Uterus (tissue), 4 donors: ENCODE measurements at places on chromosomes 16 and 17. TPM values are rescaled to one million over a fixed set of nuclear protein-coding genes. Genes with fewer than 3 reads are reported as not detected.

GRCh38 chr17:44598932-44599297, 41.6 kb downstream of the FZD2 start:
- no peaks in the 10 kb centered on the region for H3K36me3 ChIP-seq
- DNase-seq = no peak
- H3K27ac ChIP-seq = no peak overlapping the region
- H3K27me3 ChIP-seq = no peaks in the 10 kb centered on the region

GGT6 gene
- 0.21 TPM for total RNA-seq

- H3K27me3 ChIP-seq = no peaks in the 10 kb centered on the region
- H3K27ac ChIP-seq = no peak overlapping the region
- H3K36me3 ChIP-seq = no peaks in the 10 kb centered on the region
- H3K4me1 ChIP-seq = no peaks in the 10 kb centered on the region
Observed at GRCh38 chr16:86398201-86398600, 112.1 kb upstream of the FOXF1 start.

CFAP20 gene
- 88.8 TPM for total RNA-seq

- H3K4me3 ChIP-seq = no peak overlapping the region
- DNase-seq = no peak
- no peaks in the 10 kb centered on the region for H3K27me3 ChIP-seq
- no peak overlapping the region for H3K27ac ChIP-seq
- H3K36me3 ChIP-seq = no peaks in the 10 kb centered on the region
- H3K4me1 ChIP-seq = no peaks in the 10 kb centered on the region
Observed at GRCh38 chr17:74877592-74878548, 5.1 kb upstream of the FDXR start.

DNA sequence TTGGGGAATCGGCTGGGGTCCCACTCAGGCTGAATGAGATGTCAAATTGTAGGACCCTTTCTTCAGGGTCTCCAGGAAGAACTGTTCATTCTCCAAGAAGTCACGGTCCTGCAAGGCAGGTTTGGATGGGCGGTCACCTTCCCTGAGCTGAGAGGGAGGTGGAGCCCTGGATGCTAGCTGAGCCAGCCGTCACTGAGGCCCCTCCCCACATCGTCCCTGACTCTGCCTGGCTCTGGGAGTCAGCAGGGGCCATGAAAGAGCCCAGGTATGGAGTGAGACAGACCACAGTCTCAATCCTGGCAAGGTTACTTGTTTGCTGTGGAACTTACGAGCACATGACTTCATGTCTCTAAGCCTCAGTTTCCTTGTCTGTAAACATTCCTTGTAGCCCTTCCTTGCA, 6.0 kb upstream of the MRPL38 start:
- H3K4me1 ChIP-seq = no peaks in the 10 kb centered on the region
- H3K27ac ChIP-seq = peak overlapping the region; percentile 81
- no peak overlapping the region for H3K4me3 ChIP-seq
- no peaks in the 10 kb centered on the region for H3K36me3 ChIP-seq

ODAD4 gene
- 3.2 TPM for total RNA-seq

KCNJ2 gene
- total RNA-seq = 11.6 TPM

CD300LF gene
- total RNA-seq = not detected

- H3K4me1 ChIP-seq = no peaks in the 10 kb centered on the region
- DNase-seq = no peak
- H3K27me3 ChIP-seq = no peaks in the 10 kb centered on the region
- no peak overlapping the region for H3K27ac ChIP-seq
- no peaks in the 10 kb centered on the region for H3K36me3 ChIP-seq
Observed at GRCh38 chr17:75834279-75834920, 9.8 kb downstream of the UNC13D start.

- no peak for DNase-seq
Observed at GRCh38 chr17:62179525-62180161, 114.6 kb upstream of the MED13 start.

GRCh38 chr17:13635951-13636350, 34.2 kb upstream of the HS3ST3A1 start:
- no peaks in the 10 kb centered on the region for H3K27me3 ChIP-seq
- no peak overlapping the region for H3K27ac ChIP-seq
- no peaks in the 10 kb centered on the region for H3K4me1 ChIP-seq
- H3K4me3 ChIP-seq = no peak overlapping the region
- no peak for DNase-seq

GRCh38 chr17:29625037-29625750, 2.5 kb upstream of the CORO6 start:
- DNase-seq = no peak
- H3K36me3 ChIP-seq = no peaks in the 10 kb centered on the region

DNA sequence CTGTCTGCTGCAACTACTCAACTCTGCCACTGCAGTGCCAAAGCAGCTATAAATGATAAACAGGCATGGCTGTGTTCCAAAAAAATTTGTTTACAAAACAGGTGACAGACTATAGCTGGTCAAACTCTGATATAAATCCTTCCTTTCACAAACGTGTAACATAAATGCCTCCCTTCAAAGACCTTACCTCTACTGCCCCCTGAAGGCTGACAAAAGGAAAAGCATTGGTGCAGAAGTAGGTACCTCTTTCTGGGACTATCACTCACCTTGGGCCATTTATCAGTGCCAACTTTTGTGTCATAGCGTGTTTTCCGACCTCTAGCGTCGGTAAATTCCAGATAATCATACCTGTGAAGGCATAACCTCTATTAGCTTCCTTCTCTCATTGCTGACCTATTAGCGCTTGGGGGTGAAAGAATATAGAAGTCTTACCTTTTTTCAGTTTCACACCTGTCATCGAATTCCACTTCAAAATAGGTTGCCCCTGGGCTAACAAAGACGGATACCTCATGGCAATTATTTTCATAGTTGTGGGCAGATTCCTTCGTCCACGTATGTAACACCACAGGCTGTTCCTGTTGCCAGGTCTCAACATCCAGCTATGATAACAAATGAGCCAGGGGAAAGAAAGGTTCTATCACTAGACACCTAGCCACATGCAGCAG, 67.9 kb downstream of the ZZEF1 start:
- H3K36me3 ChIP-seq = no peaks in the 10 kb centered on the region
- no peaks in the 10 kb centered on the region for H3K27me3 ChIP-seq
- no peak for DNase-seq
- H3K4me1 ChIP-seq = no peaks in the 10 kb centered on the region
- H3K27ac ChIP-seq = no peak overlapping the region

GRCh38 chr17:51165680-51166197, 472 bp upstream of the NME2 start:
- no peak for DNase-seq
- no peaks in the 10 kb centered on the region for H3K27me3 ChIP-seq
- H3K4me3 ChIP-seq = peak overlapping the region; percentile 81
- H3K36me3 ChIP-seq = no peaks in the 10 kb centered on the region

DNA sequence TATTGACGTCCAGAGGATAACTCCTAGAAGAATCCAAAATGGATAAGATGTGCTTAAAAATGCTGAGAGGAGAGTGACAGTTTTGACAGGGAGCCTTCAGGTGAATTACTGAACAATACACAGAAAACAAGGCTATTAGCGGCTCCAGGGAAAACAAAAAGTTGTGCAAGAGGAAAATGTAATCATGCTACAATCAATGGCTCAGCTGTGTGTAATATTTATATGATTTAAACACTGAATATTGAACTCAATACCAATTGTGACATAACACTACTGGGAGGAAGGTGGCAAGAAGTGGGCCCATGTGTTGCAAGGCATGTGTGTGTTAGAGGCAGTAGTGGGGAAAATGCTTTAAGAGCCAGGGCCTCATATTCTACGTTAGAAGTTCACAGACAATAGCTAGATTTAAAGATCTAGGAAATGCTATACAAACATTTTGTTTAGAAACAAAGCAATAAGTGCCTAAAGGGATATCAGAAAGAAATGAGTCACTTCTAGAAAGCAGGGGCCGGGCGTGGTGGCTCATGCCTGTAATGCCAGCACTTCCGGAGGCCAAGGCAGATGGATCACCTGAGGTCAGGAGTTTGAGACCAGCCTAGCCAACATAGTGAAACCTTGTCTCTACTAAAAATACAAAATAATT, 253.2 kb upstream of the IRX5 start:
- no peak overlapping the region for H3K4me3 ChIP-seq
- no peak overlapping the region for H3K27ac ChIP-seq
- no peak for DNase-seq
- H3K27me3 ChIP-seq = no peaks in the 10 kb centered on the region

- H3K4me1 ChIP-seq = peaks cover 7% of the 10 kb centered on the region
- no peaks in the 10 kb centered on the region for H3K36me3 ChIP-seq
- H3K27ac ChIP-seq = no peak overlapping the region
- no peak for DNase-seq
Observed at GRCh38 chr17:45368651-45369050, 51.8 kb upstream of the MAP3K14 start.

DNA sequence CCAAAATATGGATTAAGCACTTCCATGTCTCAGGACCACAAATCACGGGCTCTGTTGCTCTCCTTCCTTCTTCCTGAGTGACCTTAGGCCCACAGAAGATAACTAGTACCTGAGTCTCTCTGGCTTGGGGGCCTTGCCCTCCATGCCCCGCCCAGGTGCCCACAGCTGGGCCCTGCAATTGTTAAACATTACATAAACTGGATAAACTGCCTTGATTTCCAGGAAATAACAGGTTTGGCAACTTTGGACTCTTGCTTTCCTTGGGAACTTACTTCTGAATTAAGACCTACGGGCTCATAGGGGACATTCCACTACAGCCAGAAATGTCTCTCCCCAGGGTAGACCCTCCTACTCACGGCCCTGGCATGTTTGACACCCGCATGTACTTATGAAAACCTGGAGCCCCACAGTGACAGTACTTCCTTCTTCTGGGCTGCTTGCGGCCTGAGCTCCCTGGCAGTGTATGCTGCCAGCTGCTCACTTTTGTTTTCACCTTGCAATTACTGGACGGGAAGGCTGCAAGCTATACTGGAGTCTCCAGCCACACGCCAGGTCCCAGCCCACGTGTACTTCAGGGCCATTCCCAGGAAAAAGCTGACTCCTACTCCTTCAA, 2.3 kb upstream of the UBALD2 start:
- no peak for DNase-seq
- no peaks in the 10 kb centered on the region for H3K4me1 ChIP-seq
- H3K27me3 ChIP-seq = no peaks in the 10 kb centered on the region

DNA sequence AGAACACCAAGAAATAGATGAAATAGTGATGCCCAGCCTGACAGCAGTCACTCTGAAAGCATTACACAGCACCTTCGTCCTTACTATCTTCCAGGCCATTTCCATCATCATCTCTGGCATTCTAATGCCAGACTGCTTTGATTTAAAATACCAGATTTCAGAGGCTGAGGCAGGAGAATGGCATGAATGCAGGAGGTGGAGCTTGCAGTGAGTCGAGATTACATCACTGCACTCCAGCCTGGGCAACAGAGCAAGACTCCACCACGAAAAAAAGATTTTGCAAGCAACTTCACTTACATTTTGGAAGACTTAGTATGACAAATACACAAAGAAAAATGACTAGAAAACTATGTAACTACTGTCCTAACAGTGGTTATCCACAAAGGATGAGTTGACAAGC, 244.0 kb downstream of the CPPED1 start:
- H3K27ac ChIP-seq = no peak overlapping the region
- no peaks in the 10 kb centered on the region for H3K27me3 ChIP-seq
- H3K4me3 ChIP-seq = no peak overlapping the region
- no peaks in the 10 kb centered on the region for H3K36me3 ChIP-seq
- no peak for DNase-seq

DUXB gene
- total RNA-seq = not detected

PRDM7 gene
- total RNA-seq = not detected

RARA gene
- 80.5 TPM for total RNA-seq

DNA sequence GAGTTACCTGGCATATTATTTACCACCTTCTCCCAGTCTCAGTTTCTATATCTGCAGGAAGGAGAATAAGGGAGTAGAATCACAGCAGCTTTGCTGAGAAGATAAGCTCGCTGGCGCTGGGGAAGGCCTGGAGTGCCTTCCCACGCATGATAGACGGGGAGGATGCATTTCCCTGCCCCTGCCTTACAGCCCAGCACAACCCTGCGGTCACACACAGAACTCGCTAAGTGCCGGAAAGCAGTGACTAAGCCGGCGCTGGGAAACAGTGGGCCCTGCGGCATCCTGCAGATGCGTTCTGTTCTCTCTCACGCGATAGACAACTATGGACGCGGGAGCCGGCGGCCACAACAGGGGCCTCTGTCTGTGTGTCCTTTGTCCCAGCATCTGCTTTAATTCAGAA, 4.8 kb downstream of the CA5A start:
- H3K4me1 ChIP-seq = no peaks in the 10 kb centered on the region
- no peak for DNase-seq
- no peak overlapping the region for H3K27ac ChIP-seq

GRCh38 chr17:28717578-28718332, at the start of gene RAB34:
Gene RAB34, minus strand, starts transcription at chr17:28717868. Its CDS starts 602 bp downstream, at chr17:28717266.
- H3K4me1 ChIP-seq = peaks cover 22% of the 10 kb centered on the region
- peak; percentile 87 for DNase-seq
- peak within 1 kb of the TSS; percentile 97 for H3K4me3 ChIP-seq
- H3K36me3 ChIP-seq = no peaks in the 10 kb centered on the region

DNA sequence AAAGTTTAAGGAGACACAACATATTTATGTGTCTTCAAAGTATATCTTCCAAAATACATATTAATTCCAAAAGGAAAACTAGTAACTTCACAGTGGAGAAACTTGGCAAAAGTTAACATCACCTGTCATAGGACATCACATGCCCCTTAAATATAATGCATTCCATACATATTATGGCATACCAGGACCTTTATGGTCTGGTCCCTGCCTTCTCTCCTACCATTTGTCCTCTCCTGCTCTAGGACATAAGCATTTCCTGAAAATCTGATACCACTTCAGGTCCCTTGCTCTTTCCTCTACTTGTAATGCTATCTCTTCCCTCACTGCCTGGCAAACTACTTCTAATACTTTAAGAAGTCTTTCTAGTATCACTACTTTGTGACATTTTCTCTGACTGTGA, 168.1 kb upstream of the RBL2 start:
- H3K36me3 ChIP-seq = no peaks in the 10 kb centered on the region
- H3K4me1 ChIP-seq = no peaks in the 10 kb centered on the region
- DNase-seq = no peak

- no peak overlapping the region for H3K27ac ChIP-seq
- no peak for DNase-seq
- H3K27me3 ChIP-seq = no peaks in the 10 kb centered on the region
- no peaks in the 10 kb centered on the region for H3K4me1 ChIP-seq
- H3K4me3 ChIP-seq = no peak overlapping the region
Observed at GRCh38 chr16:73831220-73831619, 465.4 kb upstream of the PSMD7 start.

FLYWCH2 gene
- total RNA-seq = 27.9 TPM

IGSF6 gene
- total RNA-seq = 2.3 TPM

PPP1R1B gene
- total RNA-seq = 0.76 TPM
